ENCODE measurements at places on chromosomes 12 and 14.

- DNase-seq: peak; percentile 44
Measured at GRCh38 chr14:91373591-91374254, 43.9 kb downstream of the CCDC88C start.

- no peak for DNase-seq
Measured at GRCh38 chr14:104752423-104752734, 568 bp upstream of the SIVA1 start.

- DNase-seq: no peak
Measured at GRCh38 chr14:101350021-101350420, 211.3 kb upstream of the DIO3 start.

- no peak for DNase-seq
Measured at GRCh38 chr14:58455593-58456265, 28.2 kb downstream of the KIAA0586 start.

DNA sequence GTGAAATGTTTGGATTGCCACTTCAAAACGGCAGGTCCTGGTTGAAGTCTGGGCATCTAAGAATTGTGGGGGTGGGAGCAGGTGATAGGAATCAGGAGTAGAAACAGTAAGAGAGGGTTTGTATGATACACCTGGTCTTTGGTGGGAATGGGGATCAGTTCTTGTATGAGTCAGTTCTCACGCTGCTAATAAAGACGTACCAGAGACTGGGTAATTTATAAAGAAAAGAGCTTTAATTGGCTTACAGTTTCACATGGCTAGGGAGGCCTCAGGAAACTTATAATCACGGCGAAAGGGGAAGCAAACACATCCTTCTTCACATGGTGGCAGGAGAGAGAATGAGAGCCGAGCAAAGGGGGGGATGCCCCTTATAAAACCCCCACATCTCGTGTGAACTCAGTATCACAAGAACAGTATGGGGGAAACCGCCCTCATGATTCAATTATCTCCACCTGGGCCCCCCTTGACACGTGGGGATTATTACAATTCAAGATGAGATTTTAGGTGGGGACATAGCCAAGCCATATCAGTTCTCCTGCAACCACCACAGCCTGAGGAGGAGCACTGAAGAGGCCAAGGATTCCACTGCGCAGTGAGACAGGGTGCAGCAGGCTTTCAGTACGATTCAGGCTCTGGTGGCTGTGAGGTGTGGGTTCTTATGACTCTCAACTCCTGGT, 52.1 kb downstream of the DRAM1 start:
- DNase-seq: no peak

Measured in hematopoietic multipotent progenitor cell (in vitro differentiated cells).